ENCODE measurements at places on chromosomes 16 and 17.

DNA sequence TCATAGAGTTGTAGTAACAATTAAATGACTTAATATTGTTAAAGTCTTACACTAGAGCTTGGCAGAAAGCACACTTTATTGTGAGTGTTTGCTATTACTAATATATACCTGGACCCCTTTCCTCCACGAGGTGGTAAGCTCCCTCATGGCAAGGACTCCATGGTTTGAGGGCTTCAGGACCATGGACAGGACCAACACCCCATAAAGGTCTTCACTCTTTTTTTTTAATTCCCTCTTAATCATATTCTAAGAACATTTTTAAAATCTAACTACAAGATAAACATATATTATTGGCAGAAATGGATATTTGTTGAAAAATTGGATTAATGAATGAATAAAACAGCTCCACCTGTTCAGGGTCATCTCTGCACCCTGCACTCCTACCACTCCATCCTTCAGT is 154.5 kb downstream of the CBLN1 start:
- no peak for DNase-seq

DNA sequence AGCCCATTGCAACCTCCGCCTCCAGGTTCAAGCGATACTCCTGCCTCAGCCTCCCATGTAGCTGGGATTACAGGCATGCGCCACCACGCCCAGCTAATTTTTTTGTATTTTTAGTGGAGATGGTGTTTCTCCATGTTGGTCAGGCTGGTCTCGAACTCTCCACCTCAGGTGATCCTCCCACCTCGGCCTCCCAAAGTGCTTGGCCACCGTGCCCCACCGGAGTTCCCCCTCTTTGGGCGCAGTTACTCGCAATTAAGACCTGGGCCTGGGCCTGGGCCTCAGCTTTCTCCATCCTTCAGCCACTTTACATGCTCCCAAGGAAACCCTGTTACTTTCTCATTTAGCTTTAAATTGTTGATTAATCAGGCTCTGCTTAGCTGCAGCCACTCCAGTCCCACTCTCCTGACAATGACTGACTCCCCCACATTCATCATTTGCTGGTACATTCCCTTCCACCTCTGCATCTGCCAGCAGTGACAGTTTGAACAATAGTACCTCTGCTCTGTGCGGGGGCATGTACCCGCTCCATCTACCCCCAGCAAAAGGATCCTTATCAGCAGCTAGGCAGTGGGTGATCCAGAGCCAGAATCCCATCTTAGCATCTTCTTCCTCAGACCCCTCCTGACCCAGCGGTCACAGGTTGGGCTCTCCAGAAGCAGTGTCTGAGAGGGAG is 47.2 kb upstream of the SLC47A1 start:
- DNase-seq: no peak

DNA sequence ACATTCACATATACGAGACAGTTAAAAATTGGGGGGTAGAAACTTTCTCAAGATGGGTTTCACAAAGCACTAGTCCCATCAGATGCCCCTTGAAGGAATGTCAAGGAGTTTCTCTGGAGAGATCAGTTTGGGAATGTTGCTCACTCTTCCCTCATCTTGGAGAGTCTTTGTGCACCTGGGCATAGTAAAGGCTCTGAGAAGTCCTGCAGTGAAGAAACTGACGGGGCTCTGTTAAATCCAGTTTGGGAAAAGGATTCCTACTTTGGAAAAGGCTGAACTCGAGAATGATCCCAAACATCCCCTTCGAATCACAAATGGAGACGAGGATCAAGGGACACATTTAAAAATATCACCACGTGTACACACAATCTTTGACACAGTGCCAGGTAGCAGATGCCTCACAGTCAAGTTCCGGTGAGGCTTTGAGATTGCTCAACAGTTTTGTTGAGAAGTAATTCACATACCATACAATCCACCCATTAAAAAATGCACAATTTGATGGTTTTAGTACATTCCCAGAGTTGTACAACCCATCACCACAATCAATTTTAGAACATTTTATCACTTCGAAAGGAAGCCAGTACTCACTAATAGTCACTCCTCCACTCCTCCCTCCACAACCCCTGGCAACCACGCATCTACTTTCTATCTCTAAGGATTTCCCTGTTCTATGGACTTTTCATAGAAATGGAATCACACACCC is 203.4 kb upstream of the FOXF1 start:
- DNase-seq: no peak

DNA sequence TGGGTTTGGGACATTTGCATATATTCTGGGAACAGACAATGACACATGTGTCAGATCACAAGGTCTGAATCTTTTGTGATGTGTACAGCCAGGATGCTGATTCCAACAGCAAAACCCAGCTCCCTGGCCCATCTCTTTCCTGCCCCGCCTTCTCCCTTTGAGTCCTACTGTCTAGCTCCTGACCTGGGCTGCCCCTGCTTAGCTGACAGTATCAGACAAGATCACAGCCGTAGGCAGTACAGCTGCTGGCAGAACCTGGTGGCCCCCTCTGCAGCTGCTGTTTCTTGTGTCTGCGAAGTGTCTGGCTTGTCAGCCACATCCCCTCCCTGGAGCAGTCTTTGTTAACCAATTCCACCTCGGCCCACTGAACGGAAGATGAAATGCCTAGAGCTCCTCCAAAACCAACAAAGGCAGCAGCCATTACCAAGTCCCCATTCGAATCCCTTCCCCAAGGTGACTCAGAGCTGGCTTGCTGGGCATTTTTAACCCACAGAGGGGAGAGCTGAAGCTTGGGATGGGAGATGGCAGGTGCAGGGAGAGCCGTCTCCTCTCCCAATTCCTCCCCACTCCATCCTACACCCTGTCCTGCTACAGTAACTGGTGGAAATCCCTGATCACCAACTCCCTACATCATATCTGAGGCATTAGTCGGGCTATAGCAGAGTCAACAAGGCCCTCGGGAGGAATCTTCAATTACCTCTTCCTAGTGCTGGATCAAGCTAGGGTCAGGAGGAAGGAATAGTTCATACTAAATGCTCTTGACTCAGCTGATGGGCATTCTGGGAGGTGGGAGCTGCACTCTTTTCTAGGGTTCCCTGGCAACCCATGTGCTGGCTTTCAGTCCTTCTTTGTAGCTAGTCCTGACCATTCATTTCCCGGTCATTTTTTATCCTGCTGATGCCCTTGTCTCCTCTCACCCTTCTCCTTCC is 5.8 kb downstream of the PIPOX start:
- DNase-seq: no peak

- no peak for DNase-seq
These were observed 216.0 kb downstream of the ZNF423 start for GRCh38 chr16:49639739-49640431.

GRCh38 chr16:79050063-79050462 is 550.5 kb downstream of the MAF start:
- DNase-seq: no peak

DNA sequence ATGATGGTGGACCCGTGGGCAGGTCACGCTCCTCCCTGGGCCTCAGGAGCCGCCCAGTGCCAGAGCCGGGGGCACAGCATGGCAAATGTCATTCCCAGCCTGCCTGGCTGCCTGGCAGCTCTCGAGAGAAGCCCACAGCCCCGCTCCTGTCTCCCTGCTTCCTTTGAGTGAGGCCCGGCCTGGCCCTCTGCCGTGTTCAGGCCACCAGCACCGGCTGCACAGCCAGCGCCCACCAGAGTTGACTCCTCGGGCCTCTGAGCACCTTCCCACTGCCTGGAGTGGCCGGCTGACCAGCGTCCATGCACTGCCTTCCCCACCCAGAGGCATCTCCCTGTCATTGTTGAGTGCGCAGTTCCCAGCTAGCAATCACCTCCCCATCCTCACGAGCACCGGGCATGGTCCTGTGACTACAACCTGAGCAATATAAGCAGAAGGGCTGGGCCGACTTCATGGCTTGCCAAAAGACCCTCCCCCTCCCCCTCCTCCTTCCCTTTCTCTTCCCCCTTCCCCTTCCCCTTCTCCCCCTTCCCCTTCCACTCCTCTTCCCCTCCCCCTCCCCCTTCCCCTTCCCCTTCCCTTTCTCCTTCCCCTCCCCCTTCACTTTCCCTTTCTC is 11.9 kb upstream of the SLC38A10 start:
- no peak for DNase-seq
